ENCODE measurements at places on chromosomes 12 and 14. TPM values are rescaled to one million over a fixed set of nuclear protein-coding genes. Genes with fewer than 3 reads are reported as not detected.

Gene CPNE8
- total RNA-seq: 0.90 TPM

Gene AKAP3
- total RNA-seq: 1.7 TPM

Gene UBR7
- 73.1 TPM for total RNA-seq

Gene SPRING1
- total RNA-seq: 23.0 TPM

Gene TAS2R46
- total RNA-seq: 2.2 TPM

Gene PIWIL1
- total RNA-seq: not detected

Gene PLCZ1
- not detected for total RNA-seq

DNA sequence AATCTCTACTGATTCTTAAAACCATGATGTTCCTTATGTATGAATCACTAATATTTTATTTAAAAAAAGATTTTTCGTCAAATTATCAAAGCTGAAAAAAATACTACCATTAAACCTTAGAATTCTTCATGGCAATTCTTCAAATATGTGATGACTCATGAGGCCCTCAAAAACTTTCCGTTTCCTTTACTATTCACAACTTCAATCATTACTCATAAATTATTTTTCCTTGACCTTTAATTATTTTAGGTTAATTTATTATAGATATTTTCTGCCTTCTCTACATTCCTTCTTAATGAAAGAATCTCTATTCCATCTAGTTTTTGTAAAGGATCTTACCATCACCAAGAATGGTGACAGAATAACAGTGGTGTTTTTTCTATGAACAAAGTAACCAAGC lies 162.1 kb upstream of the SOX5 start:
- DNase-seq: peak; percentile 23

GRCh38 chr12:57611108-57611826 lies at the start of gene ARHGEF25:
ARHGEF25 (plus strand) TSS chr12:57611435; CDS start chr12:57611895, 460 bp downstream.
- peak; percentile 78 for DNase-seq

GRCh38 chr12:28110329-28110728 lies 79.9 kb upstream of the CCDC91 start:
- DNase-seq: no peak

- DNase-seq: no peak
These were observed 12.1 kb downstream of the CKAP4 start for GRCh38 chr12:106235770-106236169.

DNA sequence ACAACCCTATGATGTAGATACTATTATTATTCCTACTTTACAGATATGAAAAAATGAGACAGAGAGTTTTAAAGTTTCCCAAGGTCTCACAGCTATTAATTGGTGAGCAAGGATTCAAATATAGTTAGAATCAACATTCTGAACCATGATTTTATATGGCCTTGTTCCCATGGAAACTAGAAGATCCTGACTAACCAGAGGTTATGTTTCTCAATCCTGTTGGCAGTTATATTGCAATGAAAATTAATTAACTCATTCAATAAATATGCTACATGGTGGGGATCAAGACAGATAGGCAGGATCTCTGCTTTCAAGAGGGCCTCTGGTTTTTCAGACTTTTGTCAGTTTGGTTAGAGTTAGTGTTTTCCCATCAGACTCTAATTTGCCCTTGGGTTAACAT lies 9.3 kb upstream of the FUT8 start:
- DNase-seq: no peak

GRCh38 chr12:110548678-110549077 lies 34.4 kb downstream of the PPTC7 start:
- DNase-seq: no peak

DNA sequence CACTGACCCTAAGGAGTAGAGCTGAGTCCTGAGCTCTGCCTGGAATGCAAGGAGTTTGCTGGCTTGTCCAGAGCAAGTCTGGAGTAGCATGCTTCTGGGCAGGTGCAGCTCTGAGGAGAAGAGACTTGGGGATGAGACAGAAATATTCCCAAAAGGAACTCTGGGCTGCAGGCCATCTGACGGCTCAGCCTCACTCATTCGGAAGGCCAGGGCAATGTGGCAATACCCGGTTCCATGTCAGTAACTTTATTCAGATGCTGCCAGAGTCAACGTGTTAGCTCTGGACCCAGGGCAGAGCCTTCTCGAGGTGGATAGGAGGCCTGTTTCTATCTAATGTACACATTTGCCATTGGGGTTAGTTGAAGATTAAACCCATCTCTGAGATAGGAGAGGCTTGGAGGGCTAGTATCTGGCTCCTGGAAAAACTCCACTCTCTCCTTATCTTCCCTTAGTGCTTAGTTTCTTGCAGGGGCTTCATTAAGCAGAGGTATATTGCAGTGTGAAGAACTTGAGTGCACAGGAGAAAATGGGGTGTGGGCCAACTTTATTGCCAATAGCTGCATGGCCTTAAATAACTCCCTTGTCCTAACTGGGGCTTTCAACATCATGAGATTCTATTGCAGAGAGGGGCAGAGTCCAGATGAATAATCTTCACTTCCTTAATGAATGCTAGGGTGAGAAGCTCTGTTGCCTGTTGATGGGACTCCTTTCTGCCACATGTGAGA lies 65.6 kb downstream of the NTF3 start:
- no peak for DNase-seq

DNA sequence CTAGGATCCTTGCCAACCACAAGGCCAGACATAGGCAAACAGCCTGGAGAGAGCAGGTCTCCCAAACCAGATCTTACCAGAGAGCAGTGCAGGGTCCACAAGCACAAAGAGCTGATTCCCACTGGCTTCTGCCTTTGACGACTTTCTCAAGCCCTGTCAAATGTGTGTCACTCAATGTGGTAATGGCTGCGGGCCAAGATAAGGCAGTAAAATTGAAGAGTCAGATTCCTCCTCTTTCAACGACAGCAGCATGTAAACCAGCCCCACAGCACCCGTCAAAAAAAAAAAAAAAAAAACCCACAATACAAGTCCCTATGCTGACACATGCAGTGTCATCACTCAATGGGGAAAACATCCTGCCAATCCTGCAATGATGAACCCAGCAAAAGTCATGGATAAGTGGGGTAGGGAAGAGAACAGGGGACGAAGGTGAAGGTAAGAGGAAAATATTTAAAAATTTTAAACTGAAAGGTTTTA lies at the start of gene STON2:
STON2 (minus strand) TSS at position 123 of the 477 bp plus-strand sequence. CDS start 1,942 bp downstream, outside the sequence.
- peak; percentile 77 for DNase-seq

- peak; percentile 83 for DNase-seq
These were observed at the start of gene SRGAP1 for GRCh38 chr12:63844391-63845341. SRGAP1 (plus strand) TSS chr12:63844700; CDS start chr12:63844817, 117 bp downstream.

GRCh38 chr14:37594238-37594970 lies 645 bp downstream of the FOXA1 start:
- peak; percentile 91 for DNase-seq

- DNase-seq: no peak
These were observed 111.9 kb upstream of the ARHGAP5 start for GRCh38 chr14:31965071-31965734.

- no peak for DNase-seq
These were observed 57.6 kb downstream of the BEGAIN start for GRCh38 chr14:100529561-100530031.

DNA sequence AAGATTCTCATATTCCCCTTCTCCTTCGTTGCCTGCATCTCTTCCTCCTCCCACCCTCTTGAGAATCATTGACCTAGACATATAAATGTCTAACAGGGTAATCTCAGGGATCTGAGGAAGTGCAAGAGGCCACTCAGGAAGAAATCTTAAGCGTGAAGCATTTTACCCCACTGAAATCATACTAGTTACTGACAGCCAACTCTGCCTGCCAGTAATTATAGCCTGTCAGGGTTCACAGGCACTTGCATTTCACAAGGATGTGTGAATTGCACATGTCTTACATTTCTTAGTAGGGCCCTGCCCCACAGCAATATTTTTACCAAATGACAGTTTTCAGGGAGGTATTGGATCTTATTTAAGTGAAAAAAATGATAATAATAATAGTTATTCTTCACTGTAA lies 127.2 kb downstream of the SLC15A5 start:
- peak; percentile 12 for DNase-seq

DNA sequence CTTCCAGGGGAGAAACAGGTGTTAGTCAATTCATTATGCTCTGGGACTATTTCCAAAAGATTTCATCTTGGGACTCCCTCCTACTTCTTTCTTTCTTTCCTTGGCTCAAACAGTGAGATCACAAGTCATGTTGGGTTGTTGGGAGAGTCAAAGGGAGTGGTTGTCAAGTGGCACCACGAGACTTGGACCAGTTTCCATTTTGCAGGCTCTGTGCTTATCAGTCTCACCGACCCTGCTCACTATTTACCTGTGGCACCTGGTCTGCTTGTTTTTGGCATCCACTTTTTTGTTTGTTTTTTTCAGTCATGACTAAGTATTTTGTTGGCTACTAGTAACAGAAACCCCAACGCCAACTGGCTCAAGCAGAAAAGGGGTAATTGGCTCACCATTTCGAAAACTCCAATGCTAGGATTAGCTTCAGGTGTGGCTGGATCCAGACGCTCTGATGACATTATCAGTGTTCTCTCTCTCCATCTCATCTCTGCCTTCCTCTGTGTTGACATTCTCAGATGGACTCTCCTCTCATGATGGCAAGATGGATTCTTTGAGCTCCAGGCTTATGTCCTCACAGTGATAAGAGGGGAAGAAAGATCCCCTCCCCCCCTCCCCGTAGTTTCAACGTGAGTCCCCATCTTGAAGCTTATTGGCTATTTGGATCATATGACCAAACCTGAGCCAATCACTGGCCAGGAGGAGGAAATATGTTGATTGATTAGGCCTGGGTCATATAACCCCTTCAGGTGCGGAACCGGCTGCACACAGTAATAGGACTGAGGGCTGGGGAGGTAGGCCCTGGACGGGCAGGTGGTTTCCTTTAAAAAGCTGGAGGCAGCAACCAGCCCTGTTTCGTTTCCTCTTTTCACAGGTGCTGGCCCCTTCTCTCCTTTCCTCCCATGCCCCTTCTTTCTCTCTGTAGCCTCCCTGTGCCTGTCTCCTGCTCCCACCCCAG lies 84.2 kb downstream of the AACS start:
- DNase-seq: no peak

DNA sequence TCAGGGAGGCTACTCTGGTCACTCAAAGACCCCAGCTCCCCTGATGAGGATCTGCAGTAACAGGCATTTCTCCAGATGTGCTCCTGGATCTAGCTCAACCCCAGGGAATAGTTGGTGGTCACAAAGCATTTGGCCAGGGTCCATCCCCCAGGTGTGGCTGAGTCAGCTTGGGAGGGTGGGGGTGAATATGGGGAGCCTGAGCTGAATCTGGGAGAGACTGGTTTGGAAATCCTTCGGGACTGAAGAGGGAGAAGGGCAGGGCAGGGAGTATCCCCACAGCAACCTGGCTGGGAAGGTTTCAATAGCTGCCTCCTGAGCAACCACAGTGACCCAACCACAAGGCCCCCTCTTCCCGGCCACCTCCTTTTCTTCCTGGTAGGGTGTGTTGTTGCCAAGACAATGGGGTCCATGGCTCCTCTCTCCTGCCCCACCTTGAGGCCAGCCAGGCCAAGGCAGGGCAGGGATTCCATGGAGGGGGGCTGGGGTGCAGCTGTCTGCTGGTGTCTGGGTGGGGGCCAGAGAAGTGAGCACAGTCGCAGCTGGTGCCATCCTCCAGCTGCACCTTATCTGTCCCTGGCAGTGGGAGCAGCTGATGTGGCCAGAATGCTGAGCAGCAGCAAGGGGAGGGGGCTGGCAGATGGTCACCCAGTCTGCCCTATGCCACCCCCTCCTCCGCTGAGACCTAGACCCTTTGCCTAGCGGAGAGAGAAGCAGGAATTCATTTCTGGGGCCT lies 5.5 kb downstream of the ASIC1 start:
- no peak for DNase-seq

GRCh38 chr14:65517635-65518542 lies 105.4 kb downstream of the FUT8 start:
- no peak for DNase-seq

- DNase-seq: no peak
These were observed 365.3 kb downstream of the NUAK1 start for GRCh38 chr12:105773471-105773870.

- DNase-seq: no peak
These were observed 59.3 kb upstream of the DIO3 start for GRCh38 chr14:101501858-101502615.

- no peak for DNase-seq
These were observed 52.7 kb downstream of the PELI2 start for GRCh38 chr14:56170877-56171422.

DNA sequence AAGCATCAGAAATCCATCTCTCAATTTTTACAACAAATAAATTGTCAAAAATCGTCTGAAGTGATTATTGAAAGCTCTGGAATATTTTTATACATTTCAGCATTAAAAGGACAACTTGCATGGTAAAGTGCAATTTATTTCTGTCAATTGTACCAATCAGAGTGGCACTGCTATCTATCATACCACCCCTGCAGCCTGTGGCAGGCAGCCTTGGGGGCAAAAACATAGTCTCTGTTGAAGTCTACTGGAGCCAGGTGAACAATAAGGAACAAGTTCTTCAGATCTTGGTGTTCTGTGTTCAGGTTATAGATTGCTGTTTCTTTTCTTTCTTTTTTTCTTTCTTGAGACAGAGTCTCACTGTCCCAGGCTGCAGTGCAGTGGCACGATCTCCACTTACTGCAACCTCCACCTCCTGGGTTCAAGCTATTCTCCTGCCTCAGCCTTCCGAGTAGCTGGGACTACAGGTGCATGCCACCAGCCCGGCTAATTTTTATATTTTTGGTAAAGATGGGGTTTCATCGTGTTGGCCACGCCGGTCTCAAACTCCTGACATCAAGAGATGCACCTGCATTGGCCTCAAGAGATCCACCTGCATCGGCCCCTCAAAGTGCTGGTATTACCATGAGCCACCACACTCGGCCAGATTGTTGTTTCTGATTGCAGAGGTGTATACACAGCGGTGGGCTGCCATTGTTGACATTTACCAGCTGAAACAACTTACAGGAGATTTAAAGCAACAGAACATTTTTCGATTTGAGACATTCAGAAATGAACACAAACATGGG lies 629.6 kb downstream of the SLC16A7 start:
- no peak for DNase-seq

GRCh38 chr14:36941783-36942521 lies 230.5 kb downstream of the SLC25A21 start:
- peak; percentile 82 for DNase-seq

- peak; percentile 32 for DNase-seq
These were observed 15.0 kb downstream of the KCTD10 start for GRCh38 chr12:109461846-109462756.

- no peak for DNase-seq
These were observed 113.1 kb upstream of the TMCC3 start for GRCh38 chr12:94763462-94763861.

DNA sequence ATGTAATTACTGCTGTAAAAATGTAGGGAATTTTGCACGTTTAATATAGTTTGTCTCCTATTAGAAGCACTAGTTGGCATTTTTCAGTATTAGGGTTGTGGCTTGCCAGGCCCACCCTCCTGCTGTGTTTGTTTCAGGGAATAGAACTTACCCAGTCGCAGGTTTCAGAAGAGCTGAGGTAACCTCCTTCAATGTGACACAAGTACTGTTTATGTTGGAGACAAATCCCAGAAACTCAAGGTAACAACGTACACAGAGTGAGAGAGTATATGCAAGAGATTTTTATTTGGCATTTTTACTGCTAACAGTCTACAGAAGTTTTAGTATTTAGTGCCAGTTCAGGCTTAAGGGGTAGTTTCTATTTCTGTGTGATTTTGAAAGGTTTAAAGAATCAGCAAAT lies 284.3 kb downstream of the RAD51B start:
- no peak for DNase-seq

DNA sequence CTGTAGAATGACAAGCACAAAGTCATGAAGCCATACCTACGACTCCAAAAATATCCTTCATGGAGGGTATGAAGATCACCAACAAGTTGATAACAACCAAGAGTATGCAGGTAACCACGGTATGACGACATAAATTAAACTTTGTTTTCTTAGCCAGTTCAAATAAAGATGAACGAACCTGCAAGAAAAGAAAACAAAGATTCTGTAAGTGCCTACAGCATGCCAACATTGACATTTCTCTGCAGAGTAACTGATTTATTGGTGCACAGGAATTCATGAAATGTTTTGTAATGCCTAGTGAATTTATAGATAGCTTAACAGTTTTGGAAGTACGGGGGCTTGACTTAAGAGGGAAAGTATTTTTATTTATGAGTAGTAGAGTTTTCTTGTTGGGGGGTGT lies 71.0 kb downstream of the SLC38A1 start:
- DNase-seq: no peak
